NCI-H1417 treated with DMSO at 0.1 percent for 48 hours (cell line): ENCODE measurements at places on chromosomes 1 and 21.
A peak's percentile ranks its signal among the peaks of the same experiment; 100 is the strongest.

DNA sequence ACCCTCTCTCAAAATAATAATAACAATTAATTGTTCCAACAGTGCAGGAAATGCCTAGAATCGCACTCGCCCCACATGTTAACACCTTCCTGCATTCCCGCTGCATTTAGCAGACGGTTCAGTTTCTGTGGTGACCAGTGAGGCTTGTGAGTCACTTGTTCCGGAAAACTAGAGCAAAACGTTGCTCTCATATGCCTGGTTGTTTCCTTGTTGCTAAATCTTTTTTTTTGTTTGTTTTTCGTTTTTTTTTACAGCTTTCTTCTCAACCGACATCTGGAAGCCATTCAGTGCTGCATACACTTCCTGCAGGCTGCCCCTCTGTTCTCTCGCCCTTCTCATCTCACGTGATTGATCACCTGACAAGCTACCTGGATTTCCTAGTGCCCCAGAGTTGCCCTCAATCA lies 56.9 kb upstream of the TMPRSS2 start:
- no peak for DNase-seq

DNA sequence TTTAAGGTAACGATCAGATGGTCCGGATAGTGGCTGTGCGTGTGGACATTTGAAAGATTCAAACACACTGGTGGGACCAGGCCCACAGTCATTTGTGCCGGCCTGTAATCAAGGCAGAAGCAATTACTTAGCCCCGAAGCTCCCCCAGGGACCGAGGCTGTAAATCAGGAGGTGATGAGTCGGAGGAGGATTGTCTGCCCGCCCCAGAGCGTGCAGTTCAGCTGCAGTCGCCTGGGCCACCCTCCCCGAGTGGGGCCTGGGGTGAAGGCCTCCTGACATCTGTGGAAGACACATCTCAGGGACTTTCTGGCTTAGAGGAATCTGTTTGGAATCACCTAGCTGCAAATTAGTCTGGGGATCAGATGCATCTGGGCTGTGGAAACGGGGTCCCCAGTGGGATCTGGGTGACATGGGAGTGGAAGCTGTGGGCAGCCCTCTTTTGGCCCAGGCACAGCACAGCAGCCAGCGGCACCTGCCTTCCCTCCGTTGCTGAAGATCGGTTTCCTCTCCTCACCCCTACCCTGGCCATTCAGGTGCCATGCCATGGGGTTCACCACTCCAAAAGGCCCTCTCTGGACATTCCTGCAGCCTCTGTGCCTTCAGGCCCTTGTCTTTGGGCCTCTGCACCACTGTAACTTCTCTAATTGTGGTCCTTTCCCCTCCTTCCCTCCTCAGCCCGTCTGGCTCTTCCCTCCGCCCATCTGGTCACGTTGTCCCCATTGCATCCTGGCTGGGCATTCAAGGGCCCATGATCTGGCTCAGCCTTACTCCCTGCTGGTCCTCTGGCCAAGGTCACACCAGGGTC lies 25.7 kb downstream of the LHX4 start:
- DNase-seq: no peak

DNA sequence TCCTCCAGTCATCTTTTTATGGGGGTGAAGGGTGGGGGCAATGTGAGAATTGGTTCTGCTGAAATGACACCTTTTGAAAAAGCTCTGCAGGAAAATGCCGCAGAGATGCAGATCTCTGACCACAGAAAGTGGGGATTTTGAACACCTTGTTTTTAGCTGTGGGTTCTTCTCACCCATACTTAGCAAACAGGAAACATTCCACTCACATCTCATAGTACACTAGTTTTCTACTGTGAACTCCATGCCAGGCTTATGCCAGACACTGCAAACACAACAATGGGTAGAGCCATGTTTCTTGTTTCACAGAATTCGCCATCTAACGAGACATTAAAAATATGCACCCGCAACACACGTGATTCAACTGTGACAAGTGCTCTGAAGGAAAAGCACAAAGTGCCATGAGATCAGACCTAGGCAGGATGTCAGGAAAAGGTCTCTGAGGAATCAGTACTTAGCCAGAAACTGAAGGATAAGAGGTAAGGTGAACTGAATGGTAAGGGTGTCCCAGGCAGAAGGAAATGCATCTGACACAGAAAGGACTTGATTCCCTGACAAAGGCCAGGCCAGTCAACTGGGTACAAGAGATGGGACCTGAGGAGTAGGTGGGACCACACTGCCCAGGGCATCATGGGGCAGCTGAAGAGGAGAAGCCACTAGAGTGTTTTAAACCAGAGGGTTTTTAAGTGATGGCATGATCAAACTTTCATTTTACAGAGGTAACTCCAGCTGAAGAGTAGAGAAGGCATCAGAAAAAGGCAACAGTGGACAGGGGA lies 83.8 kb upstream of the JAK1 start:
- no peak for DNase-seq

DNA sequence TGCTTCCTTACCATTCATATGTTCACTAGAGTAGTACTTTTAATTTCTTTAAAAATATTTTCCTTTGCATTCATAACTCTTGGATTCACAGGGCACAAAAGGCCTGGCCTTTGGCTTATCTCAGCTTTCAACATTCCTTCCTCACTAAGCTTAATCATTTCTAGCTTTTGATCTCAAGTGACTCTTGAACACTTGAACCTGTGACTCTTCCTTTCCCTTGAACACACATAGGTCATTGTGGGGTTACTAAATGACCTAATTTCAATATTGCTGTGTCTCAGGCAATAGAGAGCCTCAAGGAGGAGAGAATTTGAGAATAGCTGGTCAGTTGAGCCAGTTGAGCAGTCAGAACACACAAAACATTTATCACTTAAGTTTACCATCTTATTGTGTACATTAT lies 49.9 kb downstream of the COL11A1 start:
- no peak for DNase-seq

- DNase-seq: no peak
These were observed 161.5 kb downstream of the DNM3 start for GRCh38 chr1:172002725-172003345.

DNA sequence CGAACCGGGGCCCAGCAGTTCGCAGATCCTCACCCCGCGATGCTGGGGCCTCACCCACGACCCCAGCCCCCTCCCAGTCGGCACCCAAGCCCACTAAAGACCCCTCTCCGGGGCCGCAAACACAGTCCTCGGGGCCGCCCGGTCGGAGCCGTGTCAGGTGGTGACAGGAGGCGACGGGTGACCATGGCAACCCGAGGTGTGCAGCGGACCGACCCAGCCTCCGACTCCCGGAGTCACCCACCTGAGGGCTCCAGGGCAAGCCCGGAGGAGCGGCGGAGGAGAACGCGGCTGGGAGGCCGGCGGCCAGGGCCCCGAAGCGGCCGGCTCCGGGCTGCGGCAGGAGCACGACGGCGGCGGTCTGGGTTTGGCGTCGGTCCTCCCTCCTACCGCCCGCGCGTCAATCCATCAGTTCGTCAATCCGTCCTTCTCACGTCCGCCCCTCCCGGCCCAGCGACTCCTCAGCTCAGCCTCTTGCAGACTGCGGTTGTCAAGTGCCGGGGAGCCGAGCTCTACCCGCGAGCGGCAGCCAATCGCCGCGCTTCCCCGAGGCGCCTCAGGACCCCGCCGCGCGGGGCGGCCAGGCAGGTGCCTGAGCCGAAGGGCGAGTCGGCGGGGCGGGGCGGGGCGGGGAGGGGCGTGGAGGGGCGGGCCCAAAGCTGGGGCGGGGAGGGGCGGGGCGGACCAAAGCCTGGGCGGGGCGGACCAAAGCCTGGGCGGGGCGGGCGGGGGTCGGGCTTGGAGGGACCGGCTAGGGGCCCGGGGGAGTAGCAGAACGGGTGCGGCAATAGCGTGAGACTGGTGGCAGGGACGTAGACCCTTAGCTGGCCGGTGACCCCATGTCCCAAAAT lies at the start of gene WDR47:
Gene WDR47, minus strand, starts transcription at position 482 of the 848 bp plus-strand sequence. CDS start 18,590 bp downstream, outside the sequence.
- DNase-seq: peak; percentile 64

GRCh38 chr1:38788341-38789336 lies 70.9 kb downstream of the RRAGC start:
- DNase-seq: no peak

DNA sequence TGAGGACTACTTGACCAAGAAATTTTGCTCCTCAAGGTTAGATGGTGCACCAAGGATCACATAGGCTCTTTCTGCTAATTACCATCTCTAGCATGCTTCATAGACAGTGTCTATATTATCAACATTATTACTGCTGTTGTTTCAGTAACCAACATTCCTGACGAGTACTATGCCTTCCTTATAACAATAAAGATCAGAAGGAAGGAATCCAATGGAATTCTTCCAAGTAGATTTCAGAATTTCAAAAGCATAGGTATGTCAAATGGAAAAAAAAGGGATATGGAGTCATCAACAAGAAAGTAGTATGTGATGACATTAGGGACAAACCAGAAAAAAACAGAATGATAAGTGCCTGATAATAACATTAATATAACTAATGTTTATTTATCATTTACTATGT lies 39.6 kb upstream of the LPGAT1 start:
- DNase-seq: no peak

DNA sequence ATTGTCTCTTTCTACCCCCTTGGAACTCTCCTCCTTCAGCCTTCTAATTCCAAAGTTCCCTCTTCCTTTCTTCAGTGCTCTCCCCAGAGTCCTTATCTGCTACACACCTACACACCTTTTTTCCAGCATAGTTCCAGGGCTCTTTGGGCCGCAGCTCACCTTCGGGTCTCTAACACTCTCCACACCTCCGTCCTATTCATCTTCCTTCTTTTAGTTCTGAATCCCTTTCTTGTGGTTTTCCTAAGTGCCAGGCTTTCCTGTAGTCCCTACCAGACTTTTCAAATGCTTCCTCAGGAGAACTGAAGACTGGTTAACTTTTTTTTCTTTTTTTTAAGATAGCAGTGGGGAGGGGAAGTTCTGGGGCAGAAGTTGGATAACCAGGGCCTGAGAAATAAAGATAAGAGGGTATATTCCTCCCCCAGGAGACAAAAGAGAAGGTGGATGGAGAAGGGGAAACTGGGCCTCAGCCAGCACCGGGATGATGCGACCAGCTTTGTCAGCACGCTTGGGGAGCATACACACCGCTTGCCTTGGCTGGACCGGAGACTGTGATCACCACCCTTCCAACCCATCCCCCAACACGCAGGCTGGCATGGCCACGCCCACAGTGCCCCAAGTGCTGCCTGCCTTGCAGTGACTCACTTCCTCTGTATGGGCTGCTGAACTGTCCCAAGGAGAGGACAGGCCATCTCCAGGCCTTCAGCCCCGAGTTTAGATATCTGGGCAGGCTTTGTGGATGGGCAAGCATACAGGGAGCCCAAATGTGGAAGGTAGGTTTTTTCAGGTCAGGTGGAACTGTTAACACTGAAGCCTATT lies 2.5 kb upstream of the CERS2 start:
- no peak for DNase-seq

DNA sequence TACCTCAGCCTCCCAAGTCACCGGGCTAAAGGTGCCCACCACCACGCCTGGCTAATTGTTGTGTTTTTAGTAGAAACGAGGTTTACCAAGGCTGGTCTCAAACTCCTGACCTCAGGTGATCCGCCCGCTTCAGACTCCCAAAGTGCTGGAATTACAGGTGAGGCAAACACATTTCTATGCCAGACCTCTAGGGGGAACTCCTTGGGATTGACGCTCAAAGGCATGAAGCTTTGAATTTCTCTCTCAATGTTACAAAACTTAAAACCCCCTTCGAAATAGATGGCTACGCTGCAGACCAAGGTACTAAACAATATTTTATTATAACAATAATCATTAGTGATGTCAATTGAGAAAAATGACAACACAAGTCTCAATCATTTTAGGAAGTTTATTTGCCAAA lies 330.0 kb downstream of the SETD4 start:
- DNase-seq: no peak

GRCh38 chr1:93979040-93979717 lies 69.9 kb upstream of the GCLM start:
- no peak for DNase-seq

- no peak for DNase-seq
These were observed 3.7 kb downstream of the SLC45A3 start for GRCh38 chr1:205676597-205676996.

GRCh38 chr1:196997423-196997822 lies 20.1 kb downstream of the CFHR5 start:
- DNase-seq: no peak

DNA sequence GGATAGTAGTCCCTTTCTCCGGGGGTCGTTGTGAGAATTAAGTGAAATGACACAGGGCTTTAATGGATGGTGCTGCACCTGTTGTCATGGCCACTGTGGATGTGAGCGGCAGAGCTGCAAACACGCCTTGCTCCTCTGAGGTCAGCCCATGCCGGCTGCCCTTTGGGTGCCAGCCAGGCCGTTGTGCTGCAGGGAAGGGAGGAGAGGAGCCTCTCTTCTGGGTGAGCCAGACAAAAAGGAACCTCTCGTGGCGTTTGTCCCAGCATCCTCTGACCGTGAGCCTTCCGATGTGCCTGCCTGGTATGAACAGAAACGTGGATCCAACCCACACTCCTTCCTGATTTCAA lies 383.0 kb upstream of the VAMP3 start:
- no peak for DNase-seq

DNA sequence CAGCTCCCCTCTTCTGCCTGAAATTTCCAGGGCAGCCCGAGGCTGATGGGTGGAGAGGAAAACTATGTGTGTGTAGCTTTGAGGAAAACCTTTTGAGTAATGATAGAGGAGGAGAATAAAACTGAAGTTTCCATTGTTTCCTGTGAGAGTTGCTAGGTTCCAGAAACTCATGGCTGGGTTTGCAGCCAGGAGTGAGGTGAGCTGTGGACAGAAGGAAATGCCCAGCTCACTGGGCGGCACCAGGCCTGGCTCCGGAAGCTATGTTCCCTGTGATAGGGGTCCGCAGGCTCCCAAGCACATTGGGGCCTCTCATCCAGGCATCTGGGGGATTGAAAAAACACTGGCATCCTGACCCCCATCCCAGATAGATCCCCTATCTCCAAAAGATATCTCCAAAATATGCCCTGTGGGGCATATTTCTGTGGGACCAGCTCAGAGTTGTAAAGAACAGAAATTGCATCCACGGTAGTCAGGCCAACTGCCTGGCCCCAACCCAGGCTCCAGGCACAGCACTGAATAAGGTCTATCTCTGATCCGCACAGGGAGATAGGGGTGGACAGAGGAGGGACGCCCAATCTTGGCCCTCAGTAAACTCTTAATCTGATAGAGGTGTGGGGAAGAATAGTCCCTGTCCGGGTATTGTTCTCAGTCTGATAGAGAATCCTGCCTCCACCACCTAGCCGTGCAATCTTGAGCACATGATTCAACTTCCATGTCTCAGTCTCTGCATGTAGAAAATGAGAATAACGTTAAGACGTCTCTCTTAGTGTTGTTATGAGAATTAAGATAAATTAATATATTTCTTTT lies 1.8 kb upstream of the HSPG2 start:
- DNase-seq: no peak

- DNase-seq: no peak
These were observed 54.3 kb downstream of the LRRC8C start for GRCh38 chr1:89687254-89687653.

- no peak for DNase-seq
These were observed 32.1 kb downstream of the LYST start for GRCh38 chr1:235834620-235835019.

DNA sequence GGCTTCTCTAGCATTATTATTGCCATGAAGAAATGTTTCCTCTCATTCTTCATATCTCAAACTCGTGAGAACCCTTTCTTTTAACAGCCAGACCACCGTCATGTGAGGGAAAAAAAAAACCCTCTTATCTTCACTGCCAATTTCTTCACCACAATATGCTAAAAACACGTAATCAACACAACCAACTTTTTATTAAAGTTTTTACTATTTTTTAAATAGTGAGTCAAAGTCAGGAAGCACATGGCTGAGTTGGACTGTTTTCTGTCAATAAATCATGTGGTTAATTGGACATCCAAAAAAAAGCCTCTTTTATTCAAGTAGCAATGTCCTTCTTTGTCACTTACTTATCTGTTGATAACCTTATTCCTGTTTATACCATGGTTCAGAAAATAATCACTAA lies 55.9 kb upstream of the SAMD13 start:
- DNase-seq: no peak
